ENCODE measurements at places on chromosomes 7 and 10.

DNA sequence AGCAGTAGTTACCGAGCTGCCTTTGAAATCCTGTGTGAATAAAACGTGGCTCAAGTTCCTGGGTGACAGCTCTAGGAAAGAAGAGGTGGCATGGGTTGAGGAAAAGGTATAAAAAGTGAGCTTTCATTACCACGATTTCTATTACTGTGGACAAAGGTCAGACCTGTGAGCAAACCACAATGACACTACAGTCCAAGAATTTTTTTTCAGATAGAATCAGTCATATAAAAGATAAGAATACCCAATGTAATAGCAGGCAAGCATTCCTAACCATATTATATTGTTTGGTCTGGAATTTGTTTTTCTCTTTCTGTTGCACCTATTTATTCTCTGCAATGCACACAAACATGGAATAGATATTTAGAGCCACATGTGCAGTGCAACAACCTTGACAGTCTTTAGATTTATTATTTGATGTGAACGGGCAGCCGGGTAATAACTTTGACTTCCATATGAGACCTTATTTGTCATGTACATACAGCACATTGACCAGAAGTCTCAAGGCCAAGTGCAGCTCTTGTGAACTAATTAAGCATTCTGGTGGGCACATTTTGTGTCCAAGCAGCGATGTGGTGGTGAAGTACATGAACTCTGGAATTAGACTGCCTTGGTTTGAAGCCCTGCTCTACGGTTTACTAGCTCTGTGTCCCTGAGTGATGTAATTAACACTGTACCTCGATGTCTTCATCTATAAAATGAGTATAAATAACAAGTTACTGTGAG, 156.8 kb downstream of the NRCAM start:
- no peak for DNase-seq

DNA sequence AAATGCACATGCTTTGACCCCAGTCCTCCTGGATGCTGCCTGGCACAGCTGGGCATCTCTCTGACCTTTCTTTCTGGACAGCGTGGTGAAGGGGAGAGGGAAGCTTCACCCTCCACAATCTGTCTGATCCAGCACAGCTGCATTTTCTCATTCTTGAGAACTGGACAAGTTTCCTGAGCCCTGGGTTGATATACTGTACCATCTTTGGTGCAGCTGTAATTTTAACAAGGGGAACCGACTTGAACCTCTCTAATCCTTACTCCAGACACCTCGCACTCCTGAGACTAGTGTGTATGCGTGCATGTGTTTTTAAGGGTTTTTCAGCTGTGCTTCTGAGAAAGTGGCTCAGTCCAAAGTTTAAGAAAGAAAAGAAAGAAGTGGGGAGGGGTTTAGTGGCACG, 655.7 kb downstream of the INHBA start:
- no peak for DNase-seq

DNA sequence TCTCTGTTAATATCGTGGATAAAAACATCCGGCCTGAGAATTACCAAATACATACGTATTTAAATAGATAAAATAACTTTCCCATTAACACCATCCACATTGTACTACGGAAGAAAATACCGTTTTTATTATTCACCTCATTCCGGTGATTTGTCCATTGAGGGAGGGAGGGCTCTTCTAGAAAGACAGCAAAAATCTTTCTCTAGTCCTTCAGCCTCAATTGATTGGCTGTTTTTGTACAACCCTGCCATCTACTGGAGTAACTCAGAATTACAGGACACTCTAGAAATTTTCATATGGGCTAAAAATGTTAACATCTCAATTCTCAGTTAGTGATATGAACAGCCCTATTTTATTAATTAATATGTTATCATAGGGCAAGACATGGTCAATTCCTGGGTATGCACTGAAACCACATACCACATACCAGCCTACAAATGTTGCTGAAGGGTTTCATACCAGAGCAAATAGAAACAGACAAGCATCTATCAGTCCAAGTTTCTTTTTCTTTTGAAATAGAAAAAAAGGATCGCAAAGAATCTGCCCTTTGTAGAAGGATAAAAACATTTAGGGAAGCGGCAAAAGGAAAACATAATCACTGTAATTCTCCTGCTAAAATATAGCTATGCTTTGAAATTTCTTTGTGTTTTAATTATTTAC, 55.8 kb upstream of the CDCA7L start:
- DNase-seq, result no peak

DNA sequence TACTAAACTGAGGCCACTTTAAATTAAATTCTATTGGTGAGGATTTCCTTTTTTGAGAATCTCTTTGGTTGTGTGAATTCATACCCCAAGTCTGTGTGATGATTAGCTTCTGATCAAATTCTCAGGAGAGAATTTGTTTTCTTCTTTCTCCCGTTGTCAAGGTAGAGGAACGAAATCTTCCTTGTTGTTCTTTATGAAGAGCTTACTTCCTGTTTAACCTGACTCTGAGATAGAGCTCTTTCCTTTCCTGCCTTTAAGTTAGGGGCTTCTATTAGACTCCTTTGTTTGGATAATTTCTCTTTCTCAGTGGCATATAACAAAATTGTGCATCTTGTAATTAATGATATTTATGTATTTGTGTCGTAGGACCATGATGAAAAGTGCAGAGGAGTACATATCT, 572.1 kb downstream of the REEP3 start:
- no peak for DNase-seq

DNA sequence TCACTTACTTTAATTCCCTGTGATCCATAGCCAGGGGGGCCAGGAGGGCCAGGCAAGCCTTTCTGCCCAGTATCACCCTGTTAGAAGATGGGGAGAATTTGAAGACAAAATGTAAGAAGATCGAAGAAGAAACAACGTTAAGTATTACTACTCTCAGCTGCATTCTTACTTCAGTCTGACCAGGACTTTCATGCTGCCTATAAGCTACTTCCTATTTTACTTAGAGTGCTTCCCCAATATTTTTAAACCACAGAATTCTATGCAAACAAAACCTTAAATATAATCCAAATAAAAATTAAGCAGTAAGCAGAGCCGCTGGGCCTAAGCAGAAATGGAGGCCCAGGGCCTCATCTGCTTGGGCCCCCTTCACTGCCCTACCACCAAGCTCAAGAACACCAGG, 117.8 kb downstream of the COL28A1 start:
- DNase-seq, result no peak

DNA sequence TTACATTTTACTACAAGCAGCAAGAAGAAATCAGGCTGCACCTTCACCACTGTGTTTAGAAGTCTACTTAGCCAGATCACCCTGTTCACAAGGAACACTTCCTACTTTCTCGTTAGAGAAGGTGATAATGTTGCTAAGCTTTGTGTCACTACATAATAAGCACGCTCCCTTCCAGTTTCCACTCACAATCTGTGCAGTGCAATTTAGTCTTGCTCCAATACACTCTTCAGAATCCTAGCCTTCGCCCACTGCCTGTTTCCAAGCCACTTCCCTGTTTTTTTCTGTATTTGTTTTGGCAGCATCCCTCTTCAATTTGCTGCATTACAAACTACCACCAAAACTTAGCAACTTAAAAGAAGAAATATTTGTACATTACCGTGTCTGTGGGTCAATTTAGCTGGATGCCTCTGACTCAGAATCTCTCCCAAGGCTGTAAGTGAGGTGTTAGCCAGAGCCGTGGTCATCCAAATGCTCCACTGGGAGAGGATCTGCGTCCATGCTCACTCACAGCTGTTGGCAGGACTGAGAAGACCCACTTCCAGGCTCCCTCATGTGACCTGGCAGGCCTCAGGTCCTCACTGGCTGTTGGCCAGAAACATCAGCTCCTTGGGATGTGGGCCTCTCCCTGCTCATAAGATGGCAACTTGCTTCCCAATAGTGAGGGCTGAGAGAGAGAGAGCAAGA, 110.4 kb downstream of the PON1 start:
- DNase-seq, result no peak

DNA sequence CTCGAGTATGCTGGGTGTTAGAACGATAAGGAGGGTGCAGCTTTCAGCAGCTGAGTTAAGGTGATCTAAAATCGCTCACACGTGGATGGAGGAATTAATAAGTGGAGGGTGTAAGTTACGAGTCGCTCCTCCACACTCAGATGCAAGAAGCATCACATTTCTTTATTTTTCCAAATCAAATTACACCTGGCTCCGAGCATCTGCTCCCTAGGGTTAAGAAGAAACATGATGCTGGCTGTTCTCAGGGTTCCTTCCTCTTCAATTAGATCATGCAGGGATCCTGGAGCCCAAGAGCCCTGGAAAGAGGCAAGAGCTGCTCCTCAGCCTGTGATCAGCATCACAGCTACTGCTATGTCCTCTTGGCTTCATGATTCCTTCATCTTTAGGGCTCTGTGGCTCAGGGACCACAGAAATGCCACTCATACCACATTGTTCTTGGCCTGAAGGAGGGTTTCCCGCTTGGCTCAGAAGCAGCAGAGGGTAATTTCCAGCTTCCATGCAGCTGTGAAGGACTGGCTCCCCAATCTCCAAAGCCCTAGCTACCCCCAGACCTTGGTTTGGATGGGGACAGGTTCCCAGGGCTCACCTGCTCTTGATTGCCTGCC, 235.9 kb upstream of the ZNF32 start:
- no peak for DNase-seq

DNA sequence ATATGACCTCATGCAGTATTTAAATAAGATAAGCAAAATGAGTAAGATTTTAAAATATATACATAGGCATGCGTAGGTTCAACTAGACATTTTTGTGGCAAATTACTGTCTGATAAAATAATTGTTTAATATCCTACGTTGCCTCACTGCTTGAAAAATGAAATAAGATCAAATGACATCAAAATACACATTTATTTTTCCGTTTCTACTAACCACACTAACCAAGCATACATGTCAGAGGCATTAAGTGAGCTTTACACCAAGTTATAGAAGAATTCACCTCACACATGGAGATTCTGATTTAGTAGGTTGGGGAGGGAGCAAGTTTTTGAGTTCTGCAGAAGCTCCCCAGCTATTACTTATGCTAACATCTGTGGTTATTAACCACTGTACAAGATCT, 66.8 kb downstream of the RSU1 start:
- no peak for DNase-seq

GRCh38 chr7:22720791-22721786, 5.9 kb upstream of the IL6 start:
- DNase-seq, result no peak

GRCh38 chr10:15216700-15217099, 48.2 kb upstream of the NMT2 start:
- DNase-seq, result no peak

- DNase-seq, result no peak
Measured at GRCh38 chr10:31186225-31187000, 132.6 kb upstream of the ZEB1 start.

DNA sequence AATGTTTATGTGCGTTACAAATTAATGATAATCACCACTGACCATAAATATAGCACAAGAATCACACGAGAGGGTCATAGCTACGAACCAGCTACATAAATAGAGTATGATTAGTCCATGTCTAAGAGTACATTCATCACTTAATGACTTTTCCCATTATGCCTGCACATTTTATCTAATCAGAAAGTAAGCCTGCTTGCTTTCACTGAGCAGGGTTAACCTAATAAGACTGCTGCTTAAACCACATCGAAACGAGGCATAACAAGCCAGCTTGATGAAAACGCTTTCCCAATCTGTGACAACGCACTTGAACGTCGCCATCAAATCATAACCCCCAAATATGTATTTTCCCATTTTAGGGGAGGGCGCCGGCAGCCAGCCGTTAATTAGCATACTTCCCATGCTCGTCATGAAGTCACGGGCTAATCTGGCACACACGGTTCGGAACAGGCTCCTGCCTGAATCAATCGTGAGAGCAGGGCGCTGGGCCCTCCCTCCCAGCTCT, 71.5 kb downstream of the EBF3 start:
- DNase-seq, result no peak

DNA sequence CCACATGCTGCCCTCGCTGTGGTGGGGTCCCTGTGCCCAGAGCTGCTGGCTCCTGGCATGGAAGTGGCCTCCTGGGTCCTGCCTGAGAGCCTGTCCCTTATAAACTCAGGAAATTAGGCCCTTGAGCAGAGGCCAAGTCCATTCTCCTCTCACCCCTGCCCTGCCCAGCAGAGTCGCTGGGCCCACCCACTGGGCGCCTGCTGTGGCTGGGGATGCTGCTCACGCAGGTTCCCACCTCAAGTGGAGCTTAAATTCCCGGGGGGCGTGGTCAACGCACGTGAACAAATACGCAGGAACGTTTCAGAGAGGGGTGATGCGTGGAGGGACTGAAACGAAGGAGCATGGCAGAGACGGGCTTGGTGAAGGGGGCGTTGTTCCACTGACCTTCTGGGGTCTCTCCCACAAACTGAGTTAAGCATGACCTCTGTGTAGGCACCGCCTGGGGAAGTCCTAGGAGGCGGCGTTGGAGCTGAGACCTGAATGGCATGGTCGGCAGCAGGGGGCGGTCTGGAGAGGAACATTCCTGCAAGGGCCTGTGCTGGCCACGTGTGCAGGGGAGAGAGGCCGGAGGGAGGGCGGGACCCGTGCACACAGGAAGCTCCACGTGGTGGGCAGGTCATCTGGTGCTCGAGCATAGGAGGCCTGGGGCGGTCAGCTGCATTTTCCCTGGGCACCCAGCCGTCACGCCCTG, 27.9 kb downstream of the FAM20C start:
- no peak for DNase-seq

GRCh38 chr7:101395376-101395775, 32.7 kb downstream of the COL26A1 start:
- DNase-seq, result no peak

DNA sequence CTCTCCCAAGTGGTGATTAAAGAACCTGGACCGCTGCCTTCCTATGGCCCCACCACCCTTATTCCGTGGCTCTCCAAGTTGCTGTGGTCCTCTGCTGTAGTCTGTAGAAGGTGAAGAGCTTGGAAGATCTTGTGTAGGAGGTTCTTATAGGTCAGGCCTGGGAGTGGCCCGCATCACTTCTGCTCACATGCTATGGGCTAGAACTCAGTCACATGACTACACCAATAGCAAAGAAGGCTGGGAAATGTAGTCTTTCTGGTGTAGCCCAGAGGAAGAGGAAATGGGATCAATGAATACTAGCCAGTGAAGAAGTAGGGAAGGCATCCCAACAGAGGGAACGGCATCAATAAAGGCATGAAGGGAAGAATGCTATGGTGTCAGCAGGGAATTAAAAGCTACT, 41.3 kb upstream of the AOAH start:
- DNase-seq, result no peak

- no peak for DNase-seq
Measured at GRCh38 chr7:96636979-96637378, 72.7 kb downstream of the SEM1 start.

DNA sequence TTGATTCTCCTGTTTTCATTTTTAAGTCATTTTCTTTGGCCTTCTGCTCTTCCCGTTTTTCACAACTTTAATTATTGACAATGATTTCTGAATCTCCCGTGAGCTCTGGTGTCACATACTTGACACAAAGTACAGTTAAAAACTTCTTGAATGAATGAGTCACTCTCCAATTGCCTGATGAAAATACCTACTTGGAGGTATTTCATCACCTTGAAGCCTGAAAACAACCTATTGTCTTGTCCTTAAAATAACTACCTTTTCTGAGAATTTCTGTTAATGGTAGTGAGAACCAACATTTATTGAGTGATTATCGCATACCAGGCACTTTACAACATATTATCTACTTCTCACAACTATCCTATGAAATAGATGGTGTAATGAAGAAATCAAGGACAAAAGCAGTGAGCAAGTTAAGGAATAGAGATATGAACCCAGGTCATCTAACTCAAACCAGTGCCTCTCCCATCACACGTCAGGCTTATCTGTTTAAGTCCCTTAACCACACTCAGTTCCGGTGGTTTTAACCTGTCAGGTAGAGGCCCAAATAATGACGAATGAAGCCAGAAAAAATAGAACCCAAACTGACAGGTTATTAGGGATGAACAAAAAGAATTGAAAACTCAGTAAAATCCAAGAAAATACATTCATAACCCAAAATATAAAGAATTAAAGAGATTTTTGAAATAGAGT, 11.6 kb downstream of the BET1 start:
- no peak for DNase-seq
